Activated CD4-positive, alpha-beta T cell treated with anti-CD3 and anti-CD28 coated beads for 36 hours (primary cell): ENCODE measurements at places on chromosomes 11 and 22.

DNA sequence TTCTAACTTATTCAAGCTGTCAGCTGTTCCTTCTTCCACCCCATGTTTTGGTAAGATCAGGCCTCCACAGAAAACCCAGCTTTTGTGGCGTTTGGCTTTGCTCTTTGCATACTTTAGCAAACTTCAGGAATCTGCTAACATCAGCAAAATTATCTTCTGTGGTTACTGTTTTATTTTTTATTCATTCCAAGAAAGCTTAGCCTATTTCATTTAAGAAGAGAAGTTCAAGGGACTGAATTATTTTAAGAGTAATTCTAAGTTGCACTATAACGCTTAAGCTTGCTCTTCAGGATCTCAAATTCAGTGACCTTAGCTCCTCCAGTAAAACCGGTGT lies 1.1 kb downstream of the JHY start:
- no peak for DNase-seq

DNA sequence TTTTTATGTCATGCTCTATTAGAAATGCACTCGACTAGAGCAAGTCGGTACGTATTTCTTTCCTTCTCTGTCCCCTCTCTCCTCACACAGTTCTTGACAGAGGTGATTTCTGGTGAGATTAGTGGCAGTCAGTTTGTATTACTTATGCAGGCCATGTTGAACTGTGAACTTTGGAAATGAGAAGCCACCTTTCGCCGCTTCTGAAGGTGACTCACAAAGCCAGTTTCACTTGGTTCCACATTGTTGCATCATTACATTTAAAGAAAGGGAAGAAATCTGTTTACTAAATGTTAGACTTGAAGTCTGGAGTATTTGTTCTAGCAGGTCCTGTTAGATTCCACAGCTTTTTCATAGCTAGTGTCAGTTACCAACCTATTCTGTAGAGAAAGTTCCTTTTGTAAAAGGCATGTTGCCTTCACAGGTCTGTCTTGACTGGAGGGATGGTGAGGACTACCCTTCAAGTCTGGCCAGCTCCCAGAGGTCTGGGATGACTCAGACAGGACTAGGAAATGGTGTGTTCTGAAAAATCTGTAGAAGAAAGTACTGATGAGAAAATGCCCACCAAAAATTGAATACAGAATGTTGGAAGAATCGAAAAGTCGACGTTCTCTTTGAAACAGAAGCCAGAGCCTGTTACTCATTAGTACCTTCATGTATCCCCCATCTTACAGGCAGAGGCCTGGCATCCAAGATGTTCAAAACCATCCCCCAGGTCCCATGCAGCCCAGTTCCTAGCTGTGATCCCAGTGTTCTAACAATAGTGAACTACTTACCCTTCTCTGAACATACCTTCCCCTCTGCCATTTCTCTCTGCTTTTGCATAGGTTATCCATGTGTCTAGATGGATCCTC lies 181.4 kb downstream of the DBX1 start:
- DNase-seq: peak; percentile 43

GRCh38 chr11:1280116-1281035 lies 29.1 kb downstream of the TOLLIP start:
- no peak for DNase-seq

DNA sequence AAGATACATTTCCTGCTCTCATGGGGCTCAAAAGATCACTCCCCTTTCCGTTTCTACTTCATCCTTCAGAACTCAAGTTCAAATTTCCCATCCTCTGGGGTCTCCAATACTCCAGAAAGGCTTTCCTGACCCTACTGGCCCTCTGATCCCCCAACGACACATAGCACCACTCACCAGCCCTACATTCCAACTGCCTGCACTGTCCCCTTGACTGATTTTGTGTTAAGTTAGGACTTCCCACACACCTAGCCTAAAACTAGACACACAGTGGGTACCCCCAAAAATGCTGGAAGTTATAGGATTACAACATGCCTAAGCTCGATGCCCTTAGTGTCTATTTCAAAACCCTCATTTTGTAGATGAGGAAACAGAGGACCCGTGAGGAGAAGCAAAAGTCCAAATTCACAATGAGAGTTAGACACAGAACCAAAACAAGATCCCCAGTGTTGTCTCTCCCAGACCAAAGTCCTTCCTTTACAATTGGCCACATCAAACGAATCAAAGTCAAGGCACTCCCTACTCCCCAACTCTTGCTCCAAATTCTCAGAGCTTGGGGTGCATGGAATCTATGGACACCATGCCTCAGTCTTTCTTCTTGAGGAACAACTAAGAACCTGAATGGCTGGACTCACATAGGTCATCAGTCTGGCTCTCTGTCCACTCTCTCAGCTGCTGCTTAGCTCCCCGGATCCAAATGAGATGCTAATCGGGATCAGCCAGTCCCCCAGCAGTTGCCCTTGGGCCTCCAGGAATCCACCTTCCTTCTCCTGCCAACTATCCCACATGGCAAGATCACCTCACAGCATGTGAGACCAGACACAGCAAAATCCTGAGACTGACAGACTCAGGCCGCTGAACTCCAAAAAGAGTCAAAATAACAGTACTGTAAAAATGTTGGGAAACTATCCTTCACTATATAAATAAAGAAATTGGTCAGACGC lies 1.7 kb downstream of the CLPB start:
- DNase-seq: no peak

GRCh38 chr11:2934611-2935239 lies 5.5 kb upstream of the PHLDA2 start:
- peak; percentile 4 for DNase-seq

- DNase-seq: no peak
Measured at GRCh38 chr11:95751515-95751914, 38.1 kb downstream of the FAM76B start.

DNA sequence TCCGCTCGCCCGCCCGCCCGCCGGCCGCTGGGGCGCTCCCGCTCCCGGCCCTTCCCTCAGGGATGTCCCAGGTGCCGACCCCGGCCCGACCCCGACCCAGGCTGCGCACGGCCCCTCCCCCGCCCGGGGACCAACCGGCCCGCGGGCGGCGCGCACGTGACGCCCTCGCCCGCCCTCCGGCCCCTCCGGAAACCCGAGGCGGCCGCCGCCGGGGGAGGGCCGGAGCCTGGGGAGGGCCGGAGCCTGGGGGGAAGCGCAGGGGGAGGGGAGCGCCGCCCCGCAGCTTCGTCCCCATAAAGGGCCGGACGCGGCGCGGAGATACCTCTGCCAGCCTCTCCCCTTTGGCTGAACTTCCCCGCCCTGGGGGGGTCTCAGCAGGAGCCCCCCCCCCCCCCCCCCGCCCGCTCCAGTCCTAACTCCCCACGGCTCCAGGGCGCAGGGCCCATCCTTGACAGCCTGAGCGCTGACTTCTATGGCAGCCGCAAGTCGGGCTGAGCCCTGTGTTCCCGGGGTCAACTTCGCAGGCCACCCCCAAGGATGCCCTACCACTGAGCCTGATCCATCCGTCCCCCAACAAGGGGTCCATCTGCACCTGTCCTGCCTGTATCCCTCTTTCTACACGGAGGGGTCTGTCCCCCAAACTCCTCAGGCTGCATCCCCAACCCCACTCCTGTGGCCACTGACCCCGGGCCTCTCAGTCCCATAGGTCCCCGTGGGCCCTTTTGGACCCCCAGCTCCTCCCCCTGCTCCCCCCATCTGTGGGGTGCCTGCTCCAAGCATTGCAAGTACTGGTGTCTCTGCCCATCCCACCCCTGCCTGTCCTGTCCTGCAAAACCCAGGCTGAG lies at the start of gene MAPK12:
MAPK12 (minus strand) TSS at position 69 of the 845 bp plus-strand sequence. CDS start 174 bp downstream, outside the sequence.
- no peak for DNase-seq

DNA sequence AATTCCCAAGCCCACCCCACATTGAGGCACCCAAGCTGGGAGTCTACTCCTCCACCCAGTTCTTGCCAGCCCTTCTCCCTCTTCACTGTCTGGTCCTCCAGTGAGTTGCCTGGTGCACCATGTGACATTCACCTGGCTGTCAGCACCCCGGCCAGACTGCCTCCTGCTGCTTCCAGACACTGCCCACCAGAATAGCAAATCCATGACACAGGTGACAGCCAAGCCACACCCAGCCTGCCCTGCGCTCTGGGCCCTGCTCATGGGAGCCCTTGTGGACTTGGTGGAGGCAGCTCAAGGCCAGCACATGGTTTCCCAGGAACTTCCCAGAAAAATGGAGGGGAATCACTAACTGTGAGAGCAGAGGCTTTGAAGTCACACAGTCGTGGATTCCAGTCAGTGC lies 96.3 kb upstream of the CSNK2A3 start:
- DNase-seq: no peak

- DNase-seq: peak; percentile 39
Measured at GRCh38 chr11:57641011-57641807, 8.5 kb downstream of the YPEL4 start.

DNA sequence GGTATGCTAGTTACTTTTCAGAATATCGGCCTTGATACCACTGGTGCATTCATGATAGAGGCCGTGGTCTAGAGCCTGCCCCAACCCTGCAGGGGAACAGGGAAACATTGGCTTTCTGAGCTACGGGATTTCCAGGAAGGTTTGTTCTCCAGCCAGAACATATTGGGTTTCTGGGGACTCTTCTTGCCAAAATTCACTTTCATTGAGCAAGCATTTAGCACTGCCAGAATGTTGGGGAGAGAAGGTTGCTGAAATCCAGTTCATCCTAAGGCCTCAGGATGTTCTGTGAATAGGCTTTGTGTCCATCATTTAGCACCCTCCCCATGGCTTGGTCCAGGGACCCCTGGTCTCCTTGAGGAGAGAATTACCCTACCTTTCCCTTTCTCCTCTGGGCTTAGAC lies 36.7 kb downstream of the DRG1 start:
- DNase-seq: no peak

DNA sequence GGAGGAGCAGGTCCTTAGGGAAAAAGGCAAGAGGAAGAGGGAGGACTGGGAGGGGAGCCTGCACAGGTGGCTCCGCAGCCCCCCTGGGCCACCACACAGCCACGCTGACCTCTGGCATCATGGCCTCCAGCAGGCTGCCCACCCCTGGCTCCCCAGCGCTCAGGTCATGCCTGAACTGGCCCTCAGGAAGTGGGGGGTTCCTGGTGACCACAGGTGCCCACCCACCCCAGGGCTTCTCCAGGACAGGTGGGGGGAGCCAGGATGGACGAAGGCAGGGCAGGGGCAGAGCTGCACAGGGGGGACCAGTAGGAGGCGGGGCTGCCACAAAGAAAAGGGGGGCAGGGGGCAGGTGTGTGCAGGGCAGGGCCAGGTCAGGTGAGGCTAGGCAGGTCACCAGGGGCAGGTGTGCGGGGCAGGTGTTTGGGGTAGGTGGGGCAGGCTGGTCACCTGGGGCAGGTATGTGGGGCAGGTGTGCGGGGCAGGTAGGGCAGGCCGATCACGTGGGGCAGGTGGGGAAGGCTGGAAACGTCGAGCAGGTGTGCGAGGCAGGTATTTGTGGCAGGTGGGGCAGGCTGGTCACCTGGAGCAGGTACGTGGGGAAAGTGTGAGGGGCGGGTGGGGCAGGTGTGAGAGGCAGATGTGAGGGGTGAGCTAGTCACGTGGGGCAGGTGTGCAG lies 997 bp downstream of the DEAF1 start:
- DNase-seq: no peak

GRCh38 chr22:29427176-29427760 lies 11.1 kb upstream of the RFPL1 start:
- no peak for DNase-seq

DNA sequence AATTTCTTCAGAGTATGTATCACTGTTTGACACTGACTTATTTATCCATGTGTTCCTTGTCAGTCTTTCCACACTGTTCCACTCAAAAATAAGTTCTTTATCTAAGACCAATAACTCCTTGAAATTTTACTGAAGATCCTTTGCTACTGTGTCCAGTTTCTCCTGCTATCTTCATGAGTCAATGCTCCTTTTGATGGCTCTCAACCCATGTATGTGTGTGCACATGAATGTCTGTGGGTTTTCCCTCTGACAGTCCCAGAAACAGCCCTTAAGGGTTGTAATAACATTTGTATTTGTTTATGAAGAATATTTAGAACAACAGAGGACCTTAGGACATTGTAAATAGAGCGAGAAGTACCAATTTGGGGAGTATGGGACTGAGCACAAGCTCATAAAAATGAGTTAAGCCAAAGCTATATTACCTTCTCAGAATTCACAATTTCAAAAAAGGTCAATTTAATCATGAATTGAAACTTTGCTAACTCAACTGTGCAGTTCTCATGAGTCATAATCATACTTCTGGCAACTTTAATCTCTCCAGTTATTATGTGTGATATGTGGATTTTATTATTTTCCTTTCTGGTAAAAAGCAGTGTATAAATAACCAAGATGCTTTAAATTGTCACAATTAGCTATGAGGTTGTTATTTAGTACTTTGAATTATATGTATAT lies 533.6 kb downstream of the CNTN5 start:
- no peak for DNase-seq

DNA sequence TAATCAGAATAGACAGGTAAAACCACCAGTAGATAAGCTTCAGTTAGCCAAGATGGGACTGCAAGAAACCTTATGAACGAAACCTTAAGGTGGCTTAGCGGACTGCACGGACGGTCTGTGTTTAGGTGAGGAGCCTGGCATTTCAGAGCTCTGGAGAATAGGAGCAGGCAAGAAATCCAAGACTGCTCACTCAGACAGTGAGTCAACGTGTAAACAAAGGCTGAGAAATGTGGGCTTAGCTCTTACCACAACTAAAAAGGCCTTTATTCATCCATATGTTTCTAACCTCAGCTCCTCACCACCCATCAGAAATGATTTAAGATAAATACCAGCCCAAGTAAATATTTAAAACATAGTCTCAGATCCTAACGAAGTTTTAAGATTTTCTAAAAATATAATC lies 657.7 kb downstream of the OPCML start:
- no peak for DNase-seq

DNA sequence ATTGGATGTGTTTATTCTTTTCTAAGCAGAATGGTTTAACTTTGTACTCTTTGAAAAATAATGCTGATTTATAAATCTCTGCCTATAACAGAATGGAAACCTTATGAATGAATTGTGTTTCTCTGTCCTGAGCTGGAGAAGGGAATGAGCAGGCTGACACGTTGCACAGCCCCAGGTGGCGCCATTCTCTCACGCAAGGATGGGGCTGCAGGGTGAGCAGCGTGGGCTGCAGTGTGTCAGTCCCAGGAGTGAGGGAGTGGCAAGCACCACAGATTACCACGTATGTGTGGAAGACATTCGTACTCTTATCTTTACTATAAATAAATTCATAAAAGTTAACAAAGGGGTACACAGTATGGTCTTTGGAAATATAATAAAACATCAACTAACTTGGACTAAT lies 33.4 kb downstream of the FDX1 start:
- DNase-seq: peak; percentile 67

DNA sequence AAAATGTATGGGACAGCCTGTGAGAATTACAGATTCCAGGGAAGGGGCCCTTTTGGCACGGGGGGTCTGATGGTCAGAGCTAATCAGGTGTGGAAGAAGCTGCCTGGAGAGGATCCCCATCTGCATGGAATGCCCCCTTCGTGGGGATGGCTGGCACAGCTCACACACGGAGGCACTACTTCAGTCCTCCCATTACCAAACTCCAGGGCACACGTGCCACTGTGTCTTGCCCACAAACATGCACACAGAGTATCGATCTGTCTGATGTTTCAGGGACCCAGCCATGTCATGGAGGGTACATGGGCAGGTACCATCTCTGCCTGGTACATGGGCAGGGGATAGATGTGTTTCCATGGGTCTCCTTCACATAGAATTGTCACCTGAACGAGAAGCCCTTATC lies 14.7 kb downstream of the KCNQ1OT1 start:
- DNase-seq: no peak
